ENCODE measurements at places on chromosomes 16 and 17. TPM values are rescaled to one million over a fixed set of nuclear protein-coding genes. Genes with fewer than 3 reads are reported as not detected.

- no peak for DNase-seq
Observed at GRCh38 chr17:76645481-76645880, 1.9 kb upstream of the ST6GALNAC1 start.

DNA sequence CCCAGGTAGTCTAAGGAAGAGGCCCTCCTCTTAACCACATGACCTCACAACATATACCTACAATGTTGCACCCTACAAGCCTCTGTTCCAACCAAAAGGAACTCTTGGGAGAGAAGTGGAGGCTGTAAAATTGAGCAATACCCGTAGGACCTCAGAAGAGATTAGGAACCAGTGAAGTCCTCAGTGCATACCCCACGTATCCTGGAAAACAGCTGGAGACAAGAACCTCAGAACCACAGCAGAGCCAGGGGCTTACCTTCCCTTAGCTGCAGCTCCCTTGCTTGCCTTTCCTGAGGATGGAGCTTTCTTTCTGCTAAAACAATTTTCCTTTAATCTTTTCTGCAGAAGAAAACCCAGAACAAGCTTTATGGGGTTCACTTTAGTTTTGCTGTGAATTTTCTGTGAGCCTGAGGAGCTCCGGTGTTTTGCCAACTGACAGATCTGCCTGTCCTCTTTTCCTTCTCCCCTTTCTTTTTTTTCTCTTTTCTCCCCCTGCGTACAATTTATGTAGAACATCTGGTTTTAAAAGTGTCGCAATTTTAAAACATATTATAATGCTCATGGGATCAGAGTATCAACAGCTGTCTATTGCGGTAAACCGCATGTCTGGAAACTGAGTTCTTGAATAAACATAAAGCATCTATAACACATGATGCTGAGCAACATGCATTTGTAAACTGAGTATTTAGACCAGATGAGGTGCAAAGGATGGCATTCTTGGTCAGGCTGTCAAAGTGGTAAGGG, 226.4 kb upstream of the MAF start:
- DNase-seq = no peak

DNA sequence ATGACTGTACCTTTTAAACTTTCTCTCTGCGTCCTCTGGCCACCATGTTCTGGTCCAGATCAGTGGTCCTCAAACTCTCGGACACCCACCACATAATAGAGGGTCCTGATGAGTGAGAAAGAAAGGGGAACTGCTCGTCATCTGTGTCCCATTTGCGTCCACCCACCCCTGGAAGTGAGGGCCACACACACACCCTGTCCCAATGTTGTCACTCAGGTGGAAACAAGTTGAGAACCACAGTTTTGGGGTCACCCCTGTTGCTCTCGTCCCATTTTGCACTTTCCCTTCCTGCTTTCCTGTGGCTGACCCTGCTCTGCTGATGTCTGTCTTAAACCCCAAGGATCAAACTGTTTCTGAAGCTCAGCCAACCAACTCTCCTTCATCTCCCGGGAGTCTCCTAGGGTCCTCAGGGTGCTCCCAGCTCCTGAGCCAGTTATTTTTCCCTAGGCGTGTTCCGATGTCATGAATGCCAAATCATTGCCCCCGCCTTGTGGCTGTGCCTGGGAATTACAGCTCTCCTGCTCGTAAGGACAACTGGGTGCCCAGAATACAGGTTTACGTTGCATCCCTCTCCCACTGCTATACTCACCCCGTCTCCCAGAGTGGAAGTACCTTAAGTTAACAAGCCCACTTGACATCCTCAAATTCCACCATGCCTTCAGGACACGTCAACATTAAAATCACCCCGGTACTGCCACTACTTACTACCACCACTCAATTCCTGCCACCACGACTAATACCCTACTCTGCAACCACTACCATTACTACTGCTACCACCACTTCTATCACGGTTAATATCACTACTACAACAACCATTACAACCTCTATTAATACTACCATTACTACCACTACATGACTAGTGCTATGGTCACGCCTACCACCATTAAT, 26.0 kb upstream of the HNF1B start:
- no peak for DNase-seq

GRCh38 chr16:85437166-85438052, 175.7 kb upstream of the GSE1 start:
- DNase-seq = no peak

DNA sequence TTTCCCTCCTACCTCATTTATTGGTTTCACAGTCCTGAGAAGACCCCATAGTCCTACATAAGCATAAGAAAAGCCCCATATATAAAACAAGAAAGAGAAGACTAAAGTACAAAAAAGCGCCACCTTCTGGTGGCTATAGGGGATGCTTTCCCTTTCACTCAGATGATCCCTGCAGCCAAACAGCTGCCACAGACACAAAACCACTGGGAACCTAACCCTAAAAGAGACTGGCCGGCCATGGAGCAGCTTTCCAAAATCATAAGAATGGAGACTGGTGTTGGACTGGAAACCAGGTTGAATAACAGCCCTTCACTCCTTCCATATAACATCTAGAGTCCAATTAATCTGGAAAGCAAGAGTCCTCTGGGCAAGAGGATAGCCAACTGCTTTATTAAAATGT, 11.4 kb downstream of the DYNC1LI2 start:
- no peak for DNase-seq

GRCh38 chr17:32258383-32259140, 7.1 kb upstream of the RHBDL3 start:
- no peak for DNase-seq

GRCh38 chr16:80323808-80324195, 217.0 kb upstream of the DYNLRB2 start:
- DNase-seq = no peak

GRCh38 chr16:63998-64913, 8.2 kb downstream of the RHBDF1 start:
- no peak for DNase-seq

The CSH1 gene
- not detected for total RNA-seq

GRCh38 chr17:2542456-2542855, 30.8 kb upstream of the METTL16 start:
- peak; percentile 9 for DNase-seq

The CD300E gene
- not detected for total RNA-seq

DNA sequence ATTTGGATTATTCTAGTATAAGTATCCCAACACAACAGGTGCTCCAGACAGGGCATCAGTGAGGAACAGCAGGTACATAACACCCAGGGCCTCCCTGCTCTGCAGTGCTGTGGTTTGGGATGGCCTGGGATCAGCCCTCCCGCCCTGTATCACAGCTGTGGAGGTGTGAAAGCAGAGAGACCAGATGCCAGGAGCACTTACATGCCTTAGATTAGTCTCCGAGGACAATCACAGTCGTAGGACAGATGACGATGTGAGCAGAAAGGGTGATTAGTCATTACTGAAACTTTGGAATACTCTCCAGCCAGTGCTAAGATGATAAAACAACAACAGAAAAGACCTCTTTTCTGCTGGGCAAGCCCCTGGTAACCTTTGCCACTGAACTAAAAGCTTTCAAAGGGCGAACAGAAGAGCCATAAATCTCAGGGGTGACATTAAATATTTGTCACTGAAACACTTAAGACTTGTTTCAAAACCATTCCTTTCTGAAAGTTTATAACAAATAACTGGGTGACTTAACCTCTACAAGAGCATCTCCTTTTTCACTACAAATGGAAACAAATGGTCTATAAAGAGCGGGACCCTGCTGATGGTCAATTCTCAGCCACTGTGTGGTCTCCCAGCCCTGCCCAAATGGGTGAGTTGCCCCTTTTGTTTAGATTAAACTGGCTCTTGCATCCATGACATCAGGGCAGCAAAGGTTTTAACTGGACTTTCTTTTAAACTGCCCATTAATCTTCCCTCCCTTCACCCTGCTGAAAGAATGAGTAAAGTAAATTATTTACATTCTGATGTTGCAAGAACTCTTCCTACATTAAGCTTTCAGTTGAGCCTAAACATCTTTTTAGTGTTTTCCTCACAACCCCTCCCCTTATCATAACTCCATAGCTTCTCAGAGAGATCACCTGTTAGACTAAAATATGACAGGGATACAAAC, 183.1 kb upstream of the COX10 start:
- no peak for DNase-seq

DNA sequence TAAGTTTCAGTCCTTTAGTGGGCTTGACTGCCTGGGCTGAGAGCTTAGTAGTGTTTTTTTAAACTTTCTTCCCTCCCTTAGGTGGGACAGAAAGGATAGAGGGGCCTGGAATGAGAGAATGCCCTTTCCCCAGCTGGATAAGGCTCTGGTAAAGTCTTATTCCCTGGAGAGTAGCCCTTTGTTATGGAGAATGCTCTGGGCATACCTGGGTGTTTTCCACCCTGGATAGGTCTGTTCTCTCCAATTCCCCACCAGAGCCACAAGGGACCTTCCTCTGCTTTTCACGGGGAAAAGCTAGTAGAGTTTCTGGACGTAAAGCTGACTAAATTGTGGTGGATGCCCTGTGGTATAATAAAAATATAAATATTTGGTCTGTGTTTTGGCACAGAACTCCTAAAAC, 164.1 kb downstream of the HS3ST4 start:
- DNase-seq = no peak

The FAM20A gene
- total RNA-seq = not detected

GRCh38 chr17:71011391-71011790, 842.1 kb downstream of the KCNJ2 start:
- no peak for DNase-seq

The ALOX12 gene
- total RNA-seq = not detected

DNA sequence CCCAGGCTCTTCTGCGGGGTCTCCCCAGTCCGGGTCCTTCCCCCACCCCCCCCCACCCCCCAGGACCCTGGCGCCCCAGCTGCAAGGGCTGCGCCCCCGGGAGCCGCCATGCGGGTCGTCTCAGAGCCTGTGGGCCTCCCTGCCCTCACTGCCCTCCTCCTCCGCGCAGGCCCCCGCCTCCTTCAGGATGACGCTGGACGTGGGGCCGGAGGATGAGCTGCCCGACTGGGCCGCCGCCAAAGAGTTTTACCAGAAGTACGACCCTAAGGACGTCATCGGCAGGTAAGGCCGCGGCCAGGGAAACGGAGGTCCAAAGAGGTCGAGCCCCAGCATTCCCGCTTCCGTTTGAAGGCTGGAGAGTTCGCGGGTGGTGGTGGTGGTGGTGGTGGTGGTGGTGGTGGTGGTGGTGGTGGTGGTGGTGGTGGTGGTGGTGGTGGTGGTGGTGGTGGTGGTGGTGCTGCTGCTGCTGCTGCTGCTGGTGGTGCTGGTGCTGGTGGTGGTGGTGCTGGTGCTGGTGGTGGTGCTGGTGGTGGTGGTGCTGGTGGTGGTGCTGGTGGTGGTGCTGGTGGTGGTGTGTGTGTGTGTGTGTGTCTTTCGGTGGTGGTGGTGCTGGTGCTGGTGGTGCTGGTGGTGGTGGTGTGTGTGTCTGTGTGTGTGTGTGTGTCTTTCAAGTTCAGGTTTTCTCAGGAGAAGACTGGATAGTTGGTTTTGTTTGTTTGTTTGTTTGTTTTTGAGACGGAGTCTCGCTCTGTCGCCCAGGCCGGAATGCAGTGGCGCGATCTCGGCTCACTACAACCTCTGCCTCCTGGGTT, 615 bp downstream of the PHKG2 start:
- DNase-seq = no peak

DNA sequence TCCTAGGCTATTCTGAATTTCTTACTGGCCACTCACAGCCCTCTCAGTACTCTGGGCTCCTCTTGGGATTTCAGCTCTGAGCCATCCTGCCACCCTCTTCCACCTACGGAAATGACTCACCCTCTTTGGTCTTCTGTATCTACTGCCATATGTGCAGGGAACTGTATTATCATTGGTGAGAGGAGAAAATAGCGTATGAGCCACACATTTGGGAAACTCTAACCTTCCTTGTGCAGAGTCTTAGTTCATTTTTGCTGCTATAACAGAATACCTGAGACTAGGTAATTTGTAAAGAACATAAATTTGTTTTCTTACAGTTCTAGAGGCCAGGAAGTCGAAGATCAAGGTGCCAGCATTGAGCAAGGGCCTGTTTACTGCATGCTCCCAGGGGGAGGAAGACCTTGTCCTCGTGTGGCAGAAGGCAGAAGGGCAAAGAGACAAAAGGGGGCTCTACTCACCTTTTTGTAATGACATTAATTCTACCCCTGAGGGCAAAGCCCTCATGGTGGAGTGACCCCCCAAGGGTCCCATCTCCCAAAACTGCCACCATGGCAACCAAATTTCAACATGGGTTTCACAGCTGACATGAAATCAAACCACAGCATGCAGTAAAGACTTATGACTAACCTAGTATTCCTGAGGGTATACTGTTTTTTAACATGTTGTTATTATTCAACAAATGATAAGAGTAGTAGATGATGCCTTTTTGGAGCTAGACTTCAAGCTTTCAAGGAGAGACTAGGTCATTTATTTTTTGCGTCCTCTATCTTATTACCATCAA, 191.8 kb downstream of the PRKCA start:
- DNase-seq = no peak

DNA sequence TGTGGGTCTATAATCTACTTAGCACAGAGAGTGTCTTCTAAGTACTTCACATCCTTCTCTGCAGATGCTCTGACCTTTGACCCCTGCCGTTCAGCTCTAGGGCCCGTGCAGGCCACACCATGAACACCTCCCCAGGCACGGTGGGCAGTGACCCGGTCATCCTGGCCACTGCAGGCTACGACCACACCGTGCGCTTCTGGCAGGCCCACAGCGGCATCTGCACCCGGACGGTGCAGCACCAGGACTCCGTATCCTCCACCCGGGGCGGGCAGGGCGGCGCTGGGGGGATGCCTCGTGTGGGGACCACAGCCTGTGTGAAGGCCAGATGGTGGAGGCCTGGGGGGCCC, 686 bp downstream of the MLST8 start:
- no peak for DNase-seq

DNA sequence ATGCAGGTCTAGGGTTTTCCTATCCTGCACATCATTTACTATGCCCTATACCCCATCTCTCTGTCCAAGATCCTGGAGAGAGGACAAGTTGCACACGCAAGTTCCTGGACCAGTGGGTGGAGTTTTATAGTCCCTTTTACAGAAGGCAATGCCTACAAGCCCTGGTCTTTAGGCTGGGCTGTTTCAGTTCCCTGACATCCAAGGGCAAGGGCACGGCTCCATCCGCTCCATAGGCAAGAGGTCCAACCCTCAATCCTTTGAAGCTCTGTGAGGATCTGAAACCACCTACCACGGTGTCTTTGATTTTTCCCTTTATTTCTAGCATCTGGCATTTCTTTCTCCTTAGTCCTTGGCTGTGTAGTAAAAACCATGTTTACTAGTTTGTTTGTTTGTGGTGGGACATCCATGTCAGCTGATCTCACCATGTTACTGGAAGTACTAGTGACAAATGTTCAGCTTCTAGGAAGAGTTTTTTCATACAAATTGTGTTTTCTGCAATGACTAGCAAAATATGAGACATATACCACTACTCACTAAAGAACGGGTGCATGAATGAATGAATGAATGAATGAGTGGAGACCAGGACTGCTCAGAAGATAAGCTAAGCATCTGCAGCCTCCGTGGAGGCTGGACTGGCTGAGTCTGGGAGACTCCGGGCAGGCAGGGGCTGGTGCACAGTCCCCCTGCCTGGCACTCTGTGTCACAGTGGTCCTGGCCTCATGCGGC, 359.4 kb downstream of the SLC39A11 start:
- DNase-seq = no peak

- no peak for DNase-seq
Observed at GRCh38 chr17:4513113-4514032, 14.7 kb downstream of the SPNS2 start.

The INCA1 gene
- total RNA-seq = 0.29 TPM

The CCDC200 gene
- total RNA-seq = not detected

Measured in GM12878 (cell line).